Stimulated activated CD8-positive, alpha-beta memory T cell treated with anti-CD3 and anti-CD28 coated beads, Interleukin-7, amount 100 ng/mL, for 1 hour (primary cell): ENCODE measurements at places on chromosomes 16 and 17.

DNA sequence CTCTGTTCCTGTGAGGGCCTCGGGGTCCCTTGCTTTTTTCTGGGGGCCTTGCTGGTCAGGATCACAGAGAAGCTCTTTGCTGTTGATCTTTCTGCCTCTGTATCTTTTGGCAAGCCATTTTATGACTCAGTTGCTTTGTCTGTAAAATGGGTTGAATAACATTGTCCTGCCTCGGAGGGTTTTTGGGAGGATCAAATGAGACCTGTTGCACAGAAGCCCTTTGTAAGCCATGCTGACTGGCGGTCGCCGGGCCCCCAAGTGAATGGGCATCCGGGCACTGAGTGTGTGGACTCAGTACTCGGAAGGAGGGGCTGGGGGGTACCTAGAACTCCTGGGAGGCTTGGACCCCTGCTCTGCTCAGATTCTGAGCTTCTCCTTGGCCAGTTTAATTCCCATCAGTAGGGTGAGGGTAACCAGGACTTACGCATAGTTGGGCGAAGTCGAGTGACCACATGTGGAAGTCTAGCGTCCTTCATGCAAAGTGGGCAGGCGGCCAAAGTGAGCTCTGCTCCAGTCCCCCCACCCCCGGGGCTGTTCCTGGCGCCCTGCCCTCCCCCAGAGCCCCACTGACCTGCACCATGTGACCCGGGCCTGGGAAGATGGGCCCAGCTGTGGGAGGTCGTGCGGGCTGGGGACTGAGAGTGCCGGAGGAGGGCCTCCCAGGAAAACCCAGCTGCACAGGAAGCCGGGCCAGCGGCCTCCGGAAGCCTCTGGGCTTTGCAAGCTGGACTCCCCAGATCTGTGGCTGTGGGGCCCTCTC, 284.0 kb downstream of the SEC14L1 start:
- DNase-seq, result no peak

DNA sequence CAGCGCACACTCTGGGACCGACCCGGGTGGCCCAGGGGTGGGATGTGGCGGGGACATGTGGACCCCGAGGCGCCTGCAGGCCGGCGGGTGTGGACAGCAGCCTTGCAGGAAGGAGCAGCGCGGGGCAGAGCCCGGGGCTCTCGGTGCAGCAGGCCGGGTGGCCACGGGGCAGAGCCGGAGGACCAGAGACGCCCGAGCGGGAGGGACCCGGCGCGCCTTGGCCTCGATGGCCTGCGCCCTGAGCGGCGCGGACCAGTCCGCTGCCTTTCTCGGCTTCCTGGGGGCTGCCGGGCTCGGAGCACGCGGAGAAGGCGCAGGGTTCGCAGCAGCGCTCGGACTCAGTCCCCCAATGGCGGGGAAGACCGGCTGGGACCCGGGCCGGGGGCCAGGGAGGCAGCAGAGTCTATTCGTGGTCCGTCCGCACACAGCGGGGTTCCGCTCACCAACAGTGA, 43.4 kb downstream of the OSBPL7 start:
- DNase-seq, result no peak

DNA sequence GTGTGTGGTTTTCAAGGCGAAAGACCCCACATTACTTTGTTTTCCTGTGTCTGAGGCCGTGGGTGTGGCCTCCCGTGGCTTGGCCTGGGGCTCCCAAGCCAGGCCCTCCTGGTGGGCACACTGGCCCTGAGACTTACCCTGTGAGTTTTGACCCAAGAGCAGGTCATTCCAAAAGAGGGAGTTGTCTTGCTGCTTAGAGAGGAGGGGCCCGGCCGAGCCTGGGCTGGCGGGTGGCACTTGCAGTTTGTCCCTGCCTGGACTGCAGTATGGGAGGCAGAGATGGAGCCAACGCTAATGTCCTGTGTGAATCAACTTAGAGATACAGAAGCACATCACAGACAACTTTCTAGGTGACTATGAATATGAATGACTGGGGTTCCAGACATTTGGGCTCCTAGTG, 22.7 kb downstream of the PLEKHG4 start:
- DNase-seq, result no peak

DNA sequence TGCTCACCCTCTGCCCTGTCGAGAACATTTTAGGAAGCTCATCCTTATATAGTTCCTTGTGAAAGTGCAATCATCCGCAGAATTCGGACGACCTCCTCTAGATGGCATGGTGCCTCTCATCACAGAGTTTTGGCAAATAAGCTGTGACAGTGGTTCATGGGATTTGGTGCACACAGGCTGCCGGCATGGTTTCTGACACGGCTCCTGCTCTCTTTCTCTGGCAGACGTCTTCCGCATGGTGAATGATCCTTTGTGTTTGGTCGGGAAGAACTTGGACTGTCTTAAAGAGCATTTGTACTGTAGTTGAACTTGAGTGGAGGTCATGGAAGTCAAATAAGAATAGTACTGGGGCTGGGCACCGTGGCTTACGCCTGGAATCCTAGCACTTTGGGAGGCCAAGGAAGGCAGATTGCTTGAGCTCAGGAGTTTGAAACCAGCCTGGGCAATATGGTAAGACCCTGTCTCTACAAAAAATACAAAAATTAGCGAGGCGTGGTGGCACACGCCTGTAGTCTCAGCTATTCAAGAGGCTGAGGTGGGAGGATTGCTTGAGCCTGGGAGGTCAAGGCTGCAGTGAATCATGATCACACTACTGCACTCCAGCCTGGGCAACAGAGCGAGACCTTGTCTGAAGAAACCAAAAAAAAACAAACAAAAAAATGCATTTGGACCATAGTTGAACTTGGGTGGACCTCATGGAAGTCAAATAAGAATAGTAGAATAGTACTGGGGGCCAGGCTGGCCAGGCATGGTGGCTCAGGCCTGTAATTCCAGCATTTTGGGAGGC, 34.7 kb upstream of the NAT9 start:
- DNase-seq, result no peak

DNA sequence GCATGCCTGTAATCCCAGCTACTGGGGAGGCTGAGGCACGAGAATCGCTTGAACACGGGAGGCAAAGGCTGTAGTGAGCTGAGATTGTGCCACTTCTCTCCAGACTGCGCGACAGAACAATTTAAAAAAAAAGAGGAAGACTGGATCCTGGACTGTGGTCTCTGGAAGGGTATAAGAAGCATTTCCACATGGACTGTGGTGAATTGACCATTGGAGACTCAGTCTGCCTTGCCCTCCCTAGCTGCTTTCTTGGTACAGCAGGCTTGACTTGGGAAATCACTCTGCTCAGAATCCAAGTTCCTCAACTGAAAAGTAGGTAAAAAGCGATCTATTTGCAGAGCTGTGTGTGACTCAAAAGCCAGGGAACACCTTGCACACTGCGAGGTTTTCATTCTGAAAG, 1.0 kb upstream of the MGRN1 start:
- DNase-seq, result no peak

- no peak for DNase-seq
Measured at GRCh38 chr16:50121278-50121677, 31.8 kb upstream of the TENT4B start.

DNA sequence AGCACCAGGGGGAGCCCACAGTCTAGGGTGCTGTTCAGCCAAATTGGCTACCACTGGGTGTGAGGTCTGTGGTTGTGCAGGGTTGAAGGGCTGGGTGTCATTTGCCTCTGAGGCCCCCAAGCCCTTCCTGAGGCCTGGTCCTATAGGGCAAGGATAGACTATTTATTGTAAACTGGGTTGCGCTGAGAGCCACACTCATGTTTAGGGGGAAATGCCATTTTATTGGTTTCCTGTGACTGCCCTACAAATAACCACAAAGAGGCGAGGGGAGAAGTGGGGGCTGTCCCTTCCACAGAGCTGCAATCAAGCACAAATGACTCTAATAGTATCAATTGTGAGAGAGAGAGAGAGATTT, 3.6 kb upstream of the ZCCHC14 start:
- no peak for DNase-seq

GRCh38 chr17:49146620-49147306, 14.2 kb downstream of the B4GALNT2 start:
- no peak for DNase-seq

DNA sequence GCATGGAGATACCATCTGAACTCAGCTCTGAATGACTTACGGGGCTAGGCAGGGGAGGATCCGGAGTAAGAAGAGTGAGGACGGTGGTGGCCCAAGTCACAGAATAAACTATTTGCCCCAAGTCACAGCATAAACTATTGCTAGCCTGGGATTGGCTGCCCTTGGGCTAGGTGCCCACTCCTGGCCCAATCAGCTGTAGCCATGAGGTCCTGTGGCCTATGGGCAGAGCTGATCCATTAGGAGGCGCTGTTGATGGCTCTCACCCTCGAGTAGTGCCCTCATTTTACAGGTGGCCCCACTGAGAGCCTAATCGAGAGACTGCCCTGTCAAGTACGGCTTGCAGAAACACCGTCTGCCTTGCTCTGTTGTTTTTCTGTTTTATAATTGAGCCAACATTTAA, 62.3 kb upstream of the ZNF423 start:
- DNase-seq, result no peak

- no peak for DNase-seq
Measured at GRCh38 chr16:47888142-47888541, 267.7 kb downstream of the ABCC12 start.

GRCh38 chr17:48586355-48587258, 3.4 kb downstream of the HOXB3 start:
- DNase-seq, result no peak

- DNase-seq, result no peak
Measured at GRCh38 chr16:83475108-83475507, 332.7 kb upstream of the HSBP1 start.

DNA sequence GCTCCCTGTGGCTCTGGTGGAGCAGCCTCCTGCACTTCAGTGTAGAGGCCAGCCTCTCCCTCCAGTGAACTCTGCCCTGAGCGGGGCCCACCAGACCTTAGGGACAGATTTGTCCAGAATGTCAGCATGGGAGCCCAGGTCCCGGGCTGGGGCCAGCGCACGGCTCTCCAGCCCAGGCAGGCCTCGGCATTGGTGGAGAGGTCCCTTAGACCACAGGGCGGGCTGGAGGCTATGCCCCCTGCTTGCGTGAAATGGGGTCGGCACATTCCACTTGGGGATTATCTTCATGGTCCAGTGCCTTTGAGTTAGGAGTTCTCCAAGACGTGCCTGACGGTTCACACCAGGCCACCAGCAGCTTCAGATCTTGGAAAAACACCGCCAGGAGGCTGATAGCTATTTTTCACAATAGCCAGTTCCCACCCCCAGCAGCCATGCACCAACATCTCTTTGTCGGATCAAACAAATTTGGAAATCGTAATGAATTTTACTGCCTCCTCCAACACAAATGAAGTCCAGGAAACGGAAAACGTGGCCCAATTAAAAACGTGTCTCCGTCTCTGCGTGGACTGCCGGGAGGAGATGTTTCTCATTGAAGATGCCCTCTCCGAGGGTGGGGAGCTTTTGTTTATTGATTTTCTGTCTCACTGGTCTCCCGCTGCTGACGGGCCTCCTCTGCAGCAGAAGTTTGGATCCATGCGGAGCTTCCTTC, 110.0 kb upstream of the CIBAR2 start:
- no peak for DNase-seq

DNA sequence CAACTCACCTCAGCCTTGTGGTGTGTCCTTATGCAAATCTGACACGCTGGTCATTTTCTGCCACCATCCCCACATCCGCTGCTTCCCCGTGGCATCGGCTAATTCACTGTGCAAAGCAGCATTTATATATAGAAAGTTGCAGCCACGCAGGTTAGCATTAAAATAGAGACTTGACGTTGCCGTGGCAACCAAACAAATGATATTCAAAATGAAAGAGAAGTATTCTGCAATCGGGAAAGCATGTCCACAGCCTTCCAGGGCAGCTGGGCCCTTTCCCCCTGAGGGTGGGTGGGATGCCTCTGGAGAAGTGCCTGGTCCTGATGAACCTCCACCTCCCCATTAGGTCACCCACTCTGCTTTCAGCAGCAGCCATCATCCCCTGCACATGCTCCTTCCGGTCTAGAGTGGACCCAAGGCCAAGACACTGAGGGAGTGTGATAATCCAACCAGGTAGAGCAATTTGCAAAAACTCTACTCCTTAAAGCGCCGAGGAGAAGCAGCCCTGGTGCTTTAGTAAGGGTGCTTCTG, 138.7 kb downstream of the GAS7 start:
- DNase-seq, result no peak

GRCh38 chr16:81852347-81852746, 73.3 kb downstream of the PLCG2 start:
- no peak for DNase-seq

DNA sequence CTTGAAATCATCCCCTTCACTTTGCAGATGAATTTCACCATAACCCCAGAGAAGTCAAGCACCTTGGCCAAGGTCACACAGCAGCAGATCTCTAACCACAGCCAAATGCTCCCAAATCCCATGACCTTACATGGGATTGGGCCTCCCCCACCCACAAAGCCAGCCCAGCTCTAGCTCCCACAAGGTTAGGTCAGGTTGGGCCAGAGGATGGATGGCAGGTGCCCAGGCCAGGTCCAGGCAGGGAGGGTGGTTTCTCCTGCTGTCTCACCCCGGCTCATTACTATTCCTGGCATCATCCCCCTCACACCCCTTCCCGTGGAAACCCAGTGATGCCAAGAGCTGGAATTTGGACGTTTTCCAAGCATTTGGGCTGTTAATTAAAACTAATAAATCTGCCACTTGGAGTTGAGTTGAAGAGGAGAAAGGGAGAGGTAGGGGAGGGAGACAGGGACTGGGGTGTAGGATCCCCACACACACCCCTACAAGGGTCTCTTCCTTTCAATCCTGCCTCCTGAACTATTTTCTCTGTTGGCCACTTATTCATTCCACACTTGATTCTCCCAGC, 181.6 kb downstream of the TMEM132E start:
- no peak for DNase-seq

GRCh38 chr17:1645207-1646171, at the start of gene SCARF1:
Gene SCARF1, minus strand, starts transcription at chr17:1645732. Its CDS starts 35 bp downstream, at chr17:1645697.
- DNase-seq, result no peak

DNA sequence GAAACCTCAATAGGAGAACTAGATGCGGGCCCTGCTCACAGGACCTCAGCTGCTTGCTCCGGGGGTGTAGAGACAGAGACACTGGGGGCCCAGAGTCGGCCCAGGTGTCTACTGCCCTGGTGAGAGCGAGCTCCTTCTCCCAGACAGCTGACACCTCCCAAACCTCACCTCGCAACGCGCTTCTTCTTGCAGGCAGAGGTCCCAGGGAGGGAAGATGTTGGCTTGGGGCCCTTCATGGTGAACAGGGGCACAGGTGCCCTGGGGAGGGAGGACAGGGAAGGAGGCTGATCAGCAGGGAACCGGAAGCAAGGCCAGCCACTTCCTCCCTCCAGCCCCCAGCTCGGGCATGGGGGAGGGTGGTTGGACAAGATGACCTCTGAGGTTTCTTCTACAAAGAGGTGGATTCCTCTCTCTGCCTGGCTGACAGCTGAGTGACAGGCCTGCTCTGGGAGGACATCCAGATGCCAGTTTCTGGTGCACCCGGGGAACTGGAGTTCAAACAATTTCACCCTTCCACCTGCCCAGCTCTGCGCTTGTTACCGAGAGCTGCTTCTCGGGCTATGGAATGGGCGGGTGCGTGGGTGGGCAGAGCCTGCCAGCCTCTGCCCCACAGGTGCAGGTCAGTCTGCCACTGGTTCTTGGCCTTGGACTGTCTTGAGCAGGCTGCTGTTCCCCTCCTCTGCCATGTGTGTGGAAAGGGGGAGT, 11.7 kb upstream of the GFAP start:
- no peak for DNase-seq

GRCh38 chr17:40720899-40721298, 17.3 kb upstream of the KRT24 start:
- no peak for DNase-seq
